ENCODE measurements at places on chromosomes 2 and 18. TPM values are rescaled to one million over a fixed set of nuclear protein-coding genes. Genes with fewer than 3 reads are reported as not detected.

DNA sequence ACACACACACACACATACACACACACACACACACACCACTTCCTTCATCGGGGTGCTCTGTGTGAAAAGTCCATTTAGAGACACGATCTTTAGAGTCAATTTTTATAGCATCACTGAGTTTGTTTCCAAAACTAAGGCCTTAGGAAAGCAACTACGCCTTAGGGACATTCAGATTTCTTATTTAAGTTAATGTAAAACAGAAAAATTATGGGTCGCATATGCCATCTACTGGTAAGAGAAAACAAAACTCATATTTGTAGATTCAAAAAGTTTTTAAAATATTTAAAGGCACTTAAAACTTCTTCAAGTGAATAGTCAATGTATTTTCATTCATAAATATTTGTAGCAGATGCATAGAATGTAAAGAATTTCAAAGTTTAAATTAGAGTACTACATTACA, 166.2 kb downstream of the ATAD2B start:
- H3K27me3 ChIP-seq = no peaks in the 10 kb centered on the region
- H3K4me3 ChIP-seq = no peak overlapping the region
- H3K4me1 ChIP-seq = no peaks in the 10 kb centered on the region
- H3K36me3 ChIP-seq = peaks cover 24% of the 10 kb centered on the region
- DNase-seq = no peak

GRCh38 chr2:142989273-142990204, 112.1 kb downstream of the KYNU start:
- H3K4me3 ChIP-seq = no peak overlapping the region
- H3K27me3 ChIP-seq = no peaks in the 10 kb centered on the region
- H3K36me3 ChIP-seq = no peaks in the 10 kb centered on the region

GRCh38 chr18:33560686-33561370, 17.2 kb upstream of the ASXL3 start:
- DNase-seq = no peak
- no peaks in the 10 kb centered on the region for H3K36me3 ChIP-seq
- H3K27me3 ChIP-seq = no peaks in the 10 kb centered on the region
- no peak overlapping the region for H3K4me3 ChIP-seq
- H3K27ac ChIP-seq = no peak overlapping the region

DNA sequence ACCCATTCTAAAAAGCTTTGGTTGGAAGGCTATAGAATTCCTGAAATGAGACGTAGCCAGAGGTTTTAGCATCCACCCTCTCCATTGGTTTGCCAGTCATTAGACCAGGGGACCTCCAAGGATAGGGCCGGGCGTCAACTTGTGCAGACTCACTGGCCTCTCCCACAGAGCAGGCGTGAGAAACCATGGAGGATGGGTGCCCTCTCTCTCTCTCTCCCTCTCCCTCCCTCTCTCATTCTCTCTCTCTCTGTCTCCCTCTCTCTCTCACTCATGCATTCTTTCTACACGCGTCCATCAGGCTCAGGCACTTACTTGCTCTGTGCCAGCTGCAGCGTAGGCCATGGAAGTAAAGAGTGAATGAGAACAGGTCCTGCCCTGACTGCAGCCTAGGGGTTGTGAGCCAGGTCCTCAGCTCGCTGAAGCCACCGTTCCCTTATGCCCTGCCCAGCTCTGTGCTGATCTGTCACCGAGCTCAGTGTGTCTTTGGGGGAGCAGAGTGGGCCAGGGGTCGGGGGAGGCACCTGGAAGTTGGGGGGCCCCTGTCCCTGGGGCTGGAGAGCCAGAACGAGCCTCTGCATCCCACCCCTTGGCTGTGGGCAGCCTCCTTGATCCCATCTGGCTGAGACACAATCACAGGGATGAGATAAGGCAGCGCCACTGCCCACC, 304.4 kb upstream of the HS6ST1 start:
- no peaks in the 10 kb centered on the region for H3K36me3 ChIP-seq
- H3K4me3 ChIP-seq = no peak overlapping the region
- no peak overlapping the region for H3K27ac ChIP-seq
- no peaks in the 10 kb centered on the region for H3K4me1 ChIP-seq
- H3K27me3 ChIP-seq = no peaks in the 10 kb centered on the region

DNA sequence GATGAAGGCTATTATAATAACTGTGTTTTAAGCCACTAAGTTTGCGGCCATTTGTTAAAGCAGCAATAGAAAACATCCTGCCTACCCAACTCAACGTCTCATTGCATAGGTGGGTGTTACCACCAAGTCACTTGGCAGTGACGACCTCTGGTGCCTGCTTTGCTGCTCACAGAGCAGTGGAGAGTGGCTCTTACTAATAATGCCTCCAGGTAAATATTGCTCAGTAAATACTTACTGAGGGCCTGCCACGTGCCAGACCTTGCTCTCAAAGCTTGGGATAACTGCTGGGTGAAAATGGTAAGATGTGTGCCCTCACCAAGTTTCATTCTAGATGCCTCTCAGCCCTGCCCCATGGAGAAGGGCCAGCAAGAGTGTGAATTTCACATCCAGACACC, 27.7 kb downstream of the ITGA6 start:
- no peak for DNase-seq
- H3K36me3 ChIP-seq = no peaks in the 10 kb centered on the region
- no peaks in the 10 kb centered on the region for H3K27me3 ChIP-seq
- H3K27ac ChIP-seq = peak overlapping the region; percentile 2
- peaks cover 21% of the 10 kb centered on the region for H3K4me1 ChIP-seq

DNA sequence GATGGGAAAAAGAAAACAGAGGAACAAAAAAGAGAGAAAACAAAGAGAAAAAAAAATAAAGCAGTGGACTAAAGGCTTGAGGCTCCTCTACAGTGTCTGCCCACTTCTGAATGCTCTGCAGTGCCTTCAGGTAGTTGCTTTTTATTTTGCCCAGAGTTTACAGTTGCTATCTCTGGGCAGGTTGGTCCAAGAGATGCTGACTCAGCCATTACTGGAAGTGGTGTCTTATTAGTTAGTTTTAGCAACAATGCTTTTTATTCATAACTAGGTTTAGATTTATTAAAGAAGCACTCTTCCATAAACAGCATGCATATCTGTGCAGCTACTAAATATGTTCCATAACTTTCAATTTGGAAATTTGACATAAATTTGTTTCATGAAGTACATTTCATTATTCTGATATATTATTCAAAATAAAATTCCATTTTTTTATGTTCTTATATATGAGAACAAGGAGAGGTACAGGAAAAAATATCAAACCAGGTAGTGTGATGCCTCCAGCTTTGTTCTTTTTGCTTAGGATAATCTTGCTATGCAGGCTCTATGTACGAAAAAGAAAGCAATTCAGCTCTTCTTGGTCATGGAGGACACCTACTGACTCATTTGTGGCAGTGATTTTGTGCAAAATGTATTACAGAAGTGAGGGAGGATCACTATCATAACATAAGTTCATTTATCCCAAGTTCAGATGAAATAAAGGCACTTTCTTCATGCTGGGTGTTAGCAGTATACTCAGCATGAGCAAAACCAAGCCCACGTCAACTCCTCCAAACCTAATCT, 69.5 kb downstream of the RPIA start:
- H3K27me3 ChIP-seq = peaks cover 21% of the 10 kb centered on the region
- H3K4me1 ChIP-seq = no peaks in the 10 kb centered on the region
- DNase-seq = no peak
- H3K4me3 ChIP-seq = no peak overlapping the region
- no peaks in the 10 kb centered on the region for H3K36me3 ChIP-seq

CAVIN2 gene
- polyA plus RNA-seq = 27.5 TPM

REEP1 gene
- polyA plus RNA-seq = 36.9 TPM

ABCA12 gene
- polyA plus RNA-seq = 0.06 TPM

CREB1 gene
- 37.5 TPM for polyA plus RNA-seq

ABCG8 gene
- 24.3 TPM for polyA plus RNA-seq

PARD6G gene
- polyA plus RNA-seq = 7.4 TPM

GALR1 gene
- 0.51 TPM for polyA plus RNA-seq
